ENCODE measurements at places on chromosomes 12 and 14. TPM values are rescaled to one million over a fixed set of nuclear protein-coding genes. Genes with fewer than 3 reads are reported as not detected.

The PAWR gene
- total RNA-seq = 105 TPM

The ANKRD33 gene
- 0.27 TPM for total RNA-seq

The NID2 gene
- total RNA-seq = 191 TPM

The NXPH4 gene
- total RNA-seq = 0.14 TPM

The IL31 gene
- not detected for total RNA-seq

The OR4M1 gene
- not detected for total RNA-seq

The HOXC9 gene
- 0.22 TPM for total RNA-seq

The TAS2R46 gene
- 9.4 TPM for total RNA-seq

The CPM gene
- total RNA-seq = 0.66 TPM

The RASSF3 gene
- total RNA-seq = 56.8 TPM

The GLS2 gene
- 0.22 TPM for total RNA-seq

The KLRG1 gene
- total RNA-seq = 12.6 TPM

The EFS gene
- not detected for total RNA-seq

The MMP19 gene
- total RNA-seq = 0.36 TPM

The PTCSC3 gene
- total RNA-seq = not detected

The ANHX gene
- total RNA-seq = not detected

The EML5 gene
- total RNA-seq = 0.29 TPM

The HCAR2 gene
- not detected for total RNA-seq
